ENCODE measurements at places on chromosomes 3 and 15.

GRCh38 chr3:51304230-51304629 lies 80.9 kb upstream of the MANF start:
- no peak overlapping the region for H3K4me3 ChIP-seq
- peaks cover 24% of the 10 kb centered on the region for H3K27me3 ChIP-seq
- no peak overlapping the region for H3K27ac ChIP-seq
- no peak for DNase-seq

- peaks cover 4% of the 10 kb centered on the region for H3K4me1 ChIP-seq
- H3K27me3 ChIP-seq, result no peaks in the 10 kb centered on the region
- H3K4me3 ChIP-seq, result no peak overlapping the region
- no peak for DNase-seq
Observed at GRCh38 chr15:99239545-99240198, 9.7 kb downstream of the TTC23 start.

GRCh38 chr15:62392376-62392775 lies 227.3 kb upstream of the C2CD4B start:
- peaks cover 20% of the 10 kb centered on the region for H3K4me1 ChIP-seq
- no peaks in the 10 kb centered on the region for H3K27me3 ChIP-seq
- no peak for DNase-seq
- H3K4me3 ChIP-seq, result peak overlapping the region; percentile 94

GRCh38 chr15:51065261-51065660 lies 29.4 kb downstream of the TNFAIP8L3 start:
- H3K36me3 ChIP-seq, result no peaks in the 10 kb centered on the region
- DNase-seq, result no peak
- H3K27ac ChIP-seq, result no peak overlapping the region
- no peak overlapping the region for H3K4me3 ChIP-seq
- peaks cover 1% of the 10 kb centered on the region for H3K4me1 ChIP-seq

DNA sequence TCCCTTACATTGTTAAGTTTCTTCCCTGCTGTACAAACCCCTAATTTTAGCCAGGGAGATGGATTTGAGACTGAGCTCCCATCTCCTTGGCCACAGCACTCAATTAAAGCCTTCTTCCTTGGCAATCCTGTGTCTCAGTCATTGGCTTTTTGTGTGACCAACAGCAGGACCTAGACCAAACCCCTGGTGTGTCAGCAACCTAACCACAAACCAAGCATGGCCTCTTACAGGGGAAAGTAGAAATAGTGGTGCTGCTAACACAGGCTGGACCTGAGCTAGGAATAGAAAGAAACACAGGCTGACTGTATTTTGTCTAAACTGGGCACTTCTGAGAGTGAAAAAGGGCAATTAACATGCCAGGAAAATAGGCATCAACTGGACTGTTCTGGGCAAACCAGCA lies 37.9 kb downstream of the PPCDC start:
- peaks cover 41% of the 10 kb centered on the region for H3K4me1 ChIP-seq
- peaks cover 11% of the 10 kb centered on the region for H3K36me3 ChIP-seq
- H3K4me3 ChIP-seq, result no peak overlapping the region

- H3K27me3 ChIP-seq, result no peaks in the 10 kb centered on the region
- H3K4me1 ChIP-seq, result peaks cover 10% of the 10 kb centered on the region
- peak overlapping the region; percentile 93 for H3K27ac ChIP-seq
- no peaks in the 10 kb centered on the region for H3K36me3 ChIP-seq
- H3K4me3 ChIP-seq, result peak overlapping the region; percentile 39
Observed at GRCh38 chr3:122609798-122610559, 32.5 kb downstream of the PARP15 start.

GRCh38 chr3:40925231-40925630 lies 274.1 kb upstream of the CTNNB1 start:
- no peak overlapping the region for H3K27ac ChIP-seq
- H3K36me3 ChIP-seq, result no peaks in the 10 kb centered on the region
- DNase-seq, result no peak
- H3K27me3 ChIP-seq, result peaks cover 2% of the 10 kb centered on the region
- no peak overlapping the region for H3K4me3 ChIP-seq

GRCh38 chr15:67744331-67745072 lies 80.8 kb upstream of the SKOR1 start:
- peaks cover 16% of the 10 kb centered on the region for H3K4me1 ChIP-seq
- no peaks in the 10 kb centered on the region for H3K27me3 ChIP-seq
- peaks cover 1% of the 10 kb centered on the region for H3K36me3 ChIP-seq
- H3K27ac ChIP-seq, result no peak overlapping the region
- no peak overlapping the region for H3K4me3 ChIP-seq

DNA sequence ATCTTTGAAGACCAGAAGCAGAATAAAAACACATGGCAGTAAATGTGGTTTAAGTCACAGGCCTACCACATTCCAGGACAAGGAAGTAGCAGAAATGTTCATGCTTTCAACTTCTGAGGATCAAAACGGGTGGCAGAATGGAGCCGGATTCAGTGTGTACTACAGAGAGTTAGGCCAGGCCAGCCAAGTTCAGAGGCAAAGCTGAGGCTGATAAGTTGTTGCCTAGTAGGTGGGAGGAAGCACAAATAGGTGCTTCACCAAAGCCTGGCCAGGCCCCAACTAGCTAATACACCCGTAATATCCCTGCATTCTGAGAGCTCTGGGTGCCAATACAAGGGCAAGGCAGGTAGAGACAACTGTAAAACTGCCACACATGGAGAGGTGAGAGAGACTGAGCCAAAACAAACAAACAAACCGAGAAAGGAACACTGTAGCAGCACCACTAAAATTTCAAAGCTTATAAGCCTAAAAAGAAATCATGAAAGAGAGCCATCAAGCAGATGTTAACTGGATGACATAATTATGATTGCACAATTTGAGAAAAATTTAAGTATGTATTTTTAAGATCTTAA lies 156.4 kb upstream of the CBLB start:
- no peak overlapping the region for H3K27ac ChIP-seq
- no peak for DNase-seq
- no peak overlapping the region for H3K4me3 ChIP-seq
- no peaks in the 10 kb centered on the region for H3K27me3 ChIP-seq
- H3K4me1 ChIP-seq, result peaks cover 22% of the 10 kb centered on the region
- H3K36me3 ChIP-seq, result no peaks in the 10 kb centered on the region

DNA sequence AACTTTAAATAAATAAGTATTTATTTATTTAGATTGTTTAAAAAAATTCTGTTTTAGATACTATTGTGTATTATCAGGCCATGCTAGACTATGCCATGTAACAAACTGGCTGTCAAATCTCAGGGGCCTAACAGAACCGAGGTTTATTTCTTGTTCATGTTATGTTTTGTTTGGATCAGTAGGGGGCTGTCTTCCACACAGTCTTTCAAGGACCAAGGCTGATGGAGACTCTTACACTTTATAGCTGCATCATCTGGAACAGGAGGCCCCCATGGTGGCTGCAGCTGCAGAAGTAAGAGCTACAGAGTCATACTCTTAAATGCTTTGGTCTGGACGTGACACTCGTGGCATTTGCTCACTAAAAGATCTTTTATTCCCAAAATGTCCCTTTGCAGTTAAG lies 33.0 kb upstream of the ARL14 start:
- DNase-seq, result no peak
- H3K36me3 ChIP-seq, result no peaks in the 10 kb centered on the region
- no peak overlapping the region for H3K27ac ChIP-seq
- H3K27me3 ChIP-seq, result no peaks in the 10 kb centered on the region

DNA sequence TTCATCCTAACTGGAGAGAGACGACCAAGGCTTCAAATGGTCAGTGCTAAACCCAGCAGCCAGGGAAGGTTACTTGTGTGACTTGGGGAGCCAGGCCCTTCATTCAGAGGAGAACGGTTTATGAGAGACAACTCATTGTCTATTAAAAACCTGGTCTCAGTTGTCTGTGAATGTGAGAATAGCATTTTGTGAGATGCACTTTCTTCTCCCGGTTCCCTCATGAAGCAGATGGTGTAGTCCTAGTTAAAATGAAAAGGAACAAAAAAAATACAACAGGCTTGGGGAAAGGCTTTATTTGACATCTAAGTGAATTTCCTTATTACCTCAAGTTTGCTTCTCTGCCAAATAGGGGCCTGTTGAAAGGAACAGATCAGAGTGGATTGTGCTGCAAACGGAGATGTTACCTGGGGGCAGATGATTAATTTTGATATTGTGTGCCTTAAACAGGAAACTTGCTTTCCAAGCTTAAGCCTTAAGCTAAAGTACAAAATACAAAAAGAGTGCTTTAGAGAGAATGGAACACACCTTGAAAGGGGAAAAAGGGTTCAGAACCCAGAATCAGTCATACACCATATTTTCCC lies 202.7 kb upstream of the BHLHE40 start:
- no peaks in the 10 kb centered on the region for H3K27me3 ChIP-seq
- peaks cover 15% of the 10 kb centered on the region for H3K4me1 ChIP-seq
- H3K27ac ChIP-seq, result no peak overlapping the region
- DNase-seq, result no peak

- no peak overlapping the region for H3K27ac ChIP-seq
- peaks cover 17% of the 10 kb centered on the region for H3K27me3 ChIP-seq
- peaks cover 2% of the 10 kb centered on the region for H3K36me3 ChIP-seq
- H3K4me1 ChIP-seq, result peaks cover 5% of the 10 kb centered on the region
- DNase-seq, result no peak
Observed at GRCh38 chr15:101368861-101369642, 74.0 kb upstream of the SNRPA1 start.

DNA sequence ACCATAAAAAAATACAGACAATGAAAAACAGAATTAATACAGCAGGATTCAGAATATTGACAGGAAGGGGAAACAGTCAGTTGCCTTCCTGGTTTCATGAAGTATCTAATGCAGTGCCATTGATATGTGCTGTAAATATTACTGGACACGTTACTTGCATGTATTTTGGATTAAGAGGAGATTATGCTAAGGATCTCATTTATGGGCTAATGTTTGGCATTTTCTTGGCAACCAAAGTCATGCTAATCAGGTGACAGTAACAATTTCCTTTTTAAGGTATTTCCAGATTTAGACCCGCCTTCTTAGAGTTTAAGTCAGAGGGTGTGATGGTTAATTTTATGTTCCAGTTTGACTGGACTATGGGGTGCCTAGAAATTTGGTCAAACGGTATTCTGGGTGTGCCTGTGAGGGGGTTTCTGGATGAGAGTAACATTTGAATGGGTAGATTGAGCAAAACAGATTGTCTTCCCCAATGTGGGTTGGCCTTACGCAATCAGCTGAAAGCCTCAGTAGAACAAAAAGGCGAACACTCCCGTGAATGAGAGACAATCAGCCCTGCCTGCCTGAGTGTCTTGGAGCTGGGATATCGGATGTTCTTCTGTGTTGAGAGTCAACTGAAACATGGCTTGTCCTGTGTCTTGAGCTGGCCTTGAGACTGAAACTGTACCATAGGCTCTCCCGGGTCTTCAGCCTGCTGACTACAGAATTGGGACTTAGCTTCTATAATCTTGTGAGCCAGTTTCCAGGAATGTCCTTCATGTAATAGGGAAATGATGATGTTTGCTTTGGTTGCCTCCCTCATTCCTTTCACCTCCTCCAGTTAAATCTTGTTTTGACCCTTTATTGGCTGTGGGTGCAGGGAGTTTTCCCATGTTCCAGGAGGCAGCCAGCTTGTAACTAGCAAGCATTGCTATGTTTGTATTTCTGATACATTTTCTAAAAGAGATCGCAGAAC lies 10.5 kb downstream of the SQOR start:
- no peak overlapping the region for H3K4me3 ChIP-seq
- H3K36me3 ChIP-seq, result no peaks in the 10 kb centered on the region
- H3K27me3 ChIP-seq, result no peaks in the 10 kb centered on the region
- DNase-seq, result no peak

GRCh38 chr3:114234745-114235144 lies 2.6 kb downstream of the ZNF80 start:
- H3K4me3 ChIP-seq, result no peak overlapping the region
- H3K27me3 ChIP-seq, result peaks cover 8% of the 10 kb centered on the region
- H3K36me3 ChIP-seq, result no peaks in the 10 kb centered on the region
- no peak for DNase-seq
- H3K27ac ChIP-seq, result no peak overlapping the region
- H3K4me1 ChIP-seq, result no peaks in the 10 kb centered on the region

- H3K4me1 ChIP-seq, result peaks cover 9% of the 10 kb centered on the region
- no peak for DNase-seq
- H3K36me3 ChIP-seq, result peaks cover 12% of the 10 kb centered on the region
- H3K4me3 ChIP-seq, result no peak overlapping the region
- H3K27me3 ChIP-seq, result no peaks in the 10 kb centered on the region
Observed at GRCh38 chr3:97901313-97902248, 70.7 kb downstream of the RIOX2 start.

- no peak overlapping the region for H3K27ac ChIP-seq
- no peak overlapping the region for H3K4me3 ChIP-seq
- DNase-seq, result no peak
- H3K27me3 ChIP-seq, result peaks cover 15% of the 10 kb centered on the region
Observed at GRCh38 chr3:31503456-31503855, 29.3 kb upstream of the STT3B start.

- DNase-seq, result no peak
- no peaks in the 10 kb centered on the region for H3K4me1 ChIP-seq
- no peak overlapping the region for H3K4me3 ChIP-seq
- H3K27me3 ChIP-seq, result no peaks in the 10 kb centered on the region
- H3K36me3 ChIP-seq, result no peaks in the 10 kb centered on the region
Observed at GRCh38 chr3:54273791-54274190, 151.4 kb downstream of the CACNA2D3 start.

DNA sequence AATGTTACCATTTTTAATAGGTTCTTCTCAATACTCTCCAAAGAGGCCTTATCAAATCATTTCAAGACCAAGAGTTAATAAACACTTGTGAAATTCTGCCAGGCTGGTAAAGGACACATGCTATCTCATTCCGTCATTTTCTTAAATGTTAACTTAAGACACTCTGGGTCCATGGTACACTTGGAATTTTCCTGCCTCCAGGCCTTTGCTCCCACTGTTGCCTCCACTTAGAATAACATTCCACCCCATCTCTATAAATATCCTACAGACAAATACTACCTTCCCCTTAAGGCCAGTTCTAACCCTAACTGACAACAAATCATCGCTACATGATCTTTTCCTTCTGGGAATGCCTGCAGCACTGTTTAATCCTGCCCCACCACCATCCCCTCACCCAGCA lies 24.1 kb downstream of the MAGI1 start:
- DNase-seq, result no peak
- H3K4me1 ChIP-seq, result peaks cover 38% of the 10 kb centered on the region
- no peak overlapping the region for H3K4me3 ChIP-seq
- no peaks in the 10 kb centered on the region for H3K36me3 ChIP-seq

- H3K27ac ChIP-seq, result no peak overlapping the region
- H3K4me3 ChIP-seq, result no peak overlapping the region
- DNase-seq, result no peak
- peaks cover 19% of the 10 kb centered on the region for H3K27me3 ChIP-seq
- no peaks in the 10 kb centered on the region for H3K4me1 ChIP-seq
Observed at GRCh38 chr3:112956351-112956750, 18.6 kb downstream of the CD200R1 start.

- no peaks in the 10 kb centered on the region for H3K4me1 ChIP-seq
- no peaks in the 10 kb centered on the region for H3K36me3 ChIP-seq
- H3K27me3 ChIP-seq, result no peaks in the 10 kb centered on the region
- no peak overlapping the region for H3K27ac ChIP-seq
- DNase-seq, result no peak
Observed at GRCh38 chr3:104080088-104080626, 1286.6 kb upstream of the ALCAM start.

GRCh38 chr3:170244576-170244975 lies 22.4 kb downstream of the PRKCI start:
- H3K4me1 ChIP-seq, result peaks cover 5% of the 10 kb centered on the region
- H3K36me3 ChIP-seq, result peaks cover 11% of the 10 kb centered on the region
- no peaks in the 10 kb centered on the region for H3K27me3 ChIP-seq
- no peak overlapping the region for H3K4me3 ChIP-seq
- H3K27ac ChIP-seq, result no peak overlapping the region

- DNase-seq, result no peak
- no peaks in the 10 kb centered on the region for H3K36me3 ChIP-seq
- H3K4me1 ChIP-seq, result peaks cover 10% of the 10 kb centered on the region
- no peaks in the 10 kb centered on the region for H3K27me3 ChIP-seq
- H3K4me3 ChIP-seq, result no peak overlapping the region
Observed at GRCh38 chr3:30199855-30200254, 406.5 kb upstream of the TGFBR2 start.

Data from chondrocyte (in vitro differentiated cells).